ENCODE measurements at places on chromosomes 1 and 21.

GRCh38 chr21:44333509-44334328 lies 5.5 kb downstream of the CFAP410 start:
- DNase-seq = no peak

DNA sequence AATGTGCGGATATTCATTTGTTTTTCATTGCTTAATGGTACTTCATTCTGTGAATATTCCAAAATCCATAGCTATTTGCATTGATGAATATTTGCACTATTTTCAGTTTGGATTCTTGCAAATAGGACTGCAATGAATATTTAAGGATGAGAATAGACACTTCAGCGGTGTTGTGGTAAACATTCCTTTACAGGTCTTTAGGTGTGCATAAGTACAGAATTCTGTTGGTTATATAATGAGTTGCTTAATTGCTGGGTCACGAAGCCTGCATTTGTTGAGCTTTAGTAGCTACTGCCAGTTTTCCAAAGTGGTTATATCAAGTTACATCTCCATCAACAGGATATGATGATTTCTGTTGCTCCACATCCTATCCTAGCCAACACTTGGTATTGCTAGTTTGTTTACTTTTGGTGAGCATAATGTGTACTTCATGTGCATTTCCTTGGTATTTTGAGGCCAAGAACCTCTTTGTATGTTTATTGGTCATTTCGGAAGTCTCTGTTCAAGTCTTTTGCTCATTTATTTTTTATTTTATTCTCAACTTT lies 64.2 kb upstream of the CYYR1 start:
- DNase-seq = no peak

- DNase-seq = peak; percentile 19
Observed at GRCh38 chr1:64823691-64824476, 79.0 kb downstream of the RAVER2 start.

- DNase-seq = no peak
Observed at GRCh38 chr1:155487541-155487940, 75.1 kb downstream of the ASH1L start.

- no peak for DNase-seq
Observed at GRCh38 chr1:189678779-189679178, 798.9 kb downstream of the BRINP3 start.

DNA sequence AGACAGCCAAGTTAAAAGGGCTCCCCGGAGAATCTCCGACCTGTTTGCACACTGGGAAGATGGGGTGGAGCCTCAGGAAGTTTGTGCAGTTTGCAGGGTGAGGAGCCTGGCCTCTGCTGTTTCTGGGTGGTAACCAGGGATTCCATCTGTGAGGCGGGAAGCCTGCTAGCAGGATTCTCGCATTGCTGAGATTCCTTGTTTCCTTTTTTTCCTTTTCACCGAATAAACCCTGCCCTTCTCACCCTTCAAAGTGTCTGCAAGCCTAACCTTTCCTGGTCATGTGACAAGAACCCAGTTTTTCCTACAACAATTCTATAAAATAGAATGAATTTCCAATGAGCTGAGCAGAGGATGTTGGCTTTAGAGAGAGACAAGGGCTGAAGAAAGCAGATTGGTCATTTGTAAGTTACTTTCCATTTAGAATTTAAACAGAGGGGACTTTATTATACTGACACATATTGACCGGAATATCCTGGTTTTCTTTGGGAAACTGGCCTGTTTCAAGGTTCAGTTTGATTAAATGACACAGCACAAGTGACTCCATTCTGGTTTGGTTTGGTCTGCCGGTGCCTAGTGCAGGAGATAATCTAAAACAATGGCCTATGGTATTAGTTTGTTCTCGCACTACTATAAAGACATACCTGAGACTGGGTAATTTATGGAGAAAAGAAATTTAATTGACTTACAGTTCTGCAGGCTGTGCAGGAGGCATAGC lies 48.7 kb upstream of the DNAH14 start:
- no peak for DNase-seq

- DNase-seq = no peak
Observed at GRCh38 chr21:36425286-36425685, 40.1 kb downstream of the CHAF1B start.

DNA sequence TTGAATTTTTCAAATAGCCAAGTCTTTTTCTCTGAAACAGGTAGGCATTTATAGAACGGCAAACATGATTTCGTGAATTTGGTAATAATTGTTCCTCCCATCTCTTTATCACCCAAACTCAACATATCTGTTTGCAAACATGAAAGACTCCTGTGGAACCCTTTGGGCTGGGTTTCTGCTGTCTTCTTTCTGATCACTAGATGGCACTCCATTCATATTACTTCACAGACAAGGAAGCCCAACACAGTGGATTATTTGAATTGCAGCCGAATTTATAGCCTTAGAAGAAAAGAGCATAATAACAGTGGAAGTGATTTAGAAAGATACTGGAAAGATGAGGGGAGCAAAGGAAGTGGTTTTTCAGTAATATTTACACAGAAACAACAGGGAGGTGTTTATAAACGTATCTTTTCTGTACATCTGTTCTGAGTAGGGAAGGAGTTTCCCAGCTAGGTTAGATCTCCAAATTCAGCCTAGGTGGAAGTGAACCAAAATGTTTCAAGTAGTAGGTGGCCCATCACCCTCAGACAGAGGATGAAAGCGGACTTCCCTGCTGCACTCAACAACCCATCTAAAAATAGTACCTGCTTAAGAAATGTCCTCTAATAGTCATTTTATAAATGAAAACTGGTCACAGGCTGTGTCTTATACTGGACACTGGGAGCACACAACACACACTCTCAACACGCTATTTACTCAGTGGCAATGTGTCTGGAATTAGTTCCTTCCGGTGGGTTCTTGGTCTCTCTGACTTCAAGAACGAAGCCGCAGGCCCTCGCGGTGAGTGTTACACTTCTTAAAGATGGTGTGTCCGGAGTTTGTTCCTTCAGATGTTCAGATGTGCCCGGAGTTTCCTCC lies 67.6 kb downstream of the MAP3K21 start:
- no peak for DNase-seq

- DNase-seq = no peak
Observed at GRCh38 chr1:87916965-87917364, 588.3 kb downstream of the LMO4 start.

- DNase-seq = no peak
Observed at GRCh38 chr1:195697130-195697529, 911.1 kb downstream of the KCNT2 start.

DNA sequence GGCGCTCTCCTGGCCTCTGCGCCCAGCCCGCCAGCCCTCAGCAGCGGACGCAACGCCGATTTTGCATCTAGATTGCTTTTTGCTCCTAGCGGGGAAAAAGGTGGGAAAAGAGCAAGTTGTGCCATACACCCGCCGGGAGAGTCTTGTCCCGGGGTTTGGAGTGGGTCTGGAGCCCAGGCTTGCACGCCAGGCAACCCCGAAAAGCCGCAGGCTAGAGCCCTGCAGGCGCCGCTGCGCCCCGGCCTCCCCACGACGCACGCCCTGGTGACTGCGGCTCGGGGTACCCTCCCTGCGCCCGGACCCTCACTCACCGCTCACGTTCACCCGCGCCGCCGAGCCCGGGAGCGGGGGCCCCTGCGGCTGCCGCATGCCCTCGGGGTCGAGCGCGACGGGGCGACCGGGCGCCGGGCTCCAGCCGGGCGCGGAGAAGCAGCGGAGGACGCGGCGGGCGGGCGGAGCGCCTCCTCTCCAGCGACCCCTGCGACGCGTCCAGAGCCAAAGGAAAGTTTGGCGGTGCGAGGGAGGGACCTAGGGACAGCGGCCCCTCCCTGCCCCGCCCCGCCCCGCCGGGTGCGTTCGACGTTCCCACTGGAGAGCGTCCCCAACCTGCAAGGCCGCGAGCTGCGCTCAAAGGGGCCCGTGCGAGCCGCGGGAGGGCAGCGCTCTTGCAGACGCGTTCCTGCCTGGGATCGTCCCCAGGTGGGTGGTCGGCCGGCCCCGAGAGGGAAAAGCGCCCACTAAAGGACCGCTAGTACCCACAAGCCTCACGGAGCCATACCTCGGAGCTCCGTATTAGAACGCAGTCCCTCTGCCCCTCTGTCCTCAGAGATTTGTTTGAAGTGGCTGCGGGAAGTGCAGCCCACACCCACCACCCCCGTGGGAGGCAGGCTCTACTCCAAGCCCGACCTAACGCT lies at the start of gene LPAR3:
Gene LPAR3 (minus strand): TSS at position 502 of the 914 bp plus-strand sequence. CDS start 27,086 bp downstream, outside the sequence.
- DNase-seq = no peak

All from activated CD4-positive, CD25-positive, alpha-beta regulatory T cell treated with anti-CD3 and anti-CD28 coated beads, Interleukin-2, amount 50 U/mL, for 16 hours (primary cell).